Stimulated activated CD4-positive, alpha-beta T cell treated with anti-CD3 and anti-CD28 coated beads, Interleukin-1b, Interleukin-23, amount 100 ng/mL, for 1 hour (primary cell): ENCODE measurements at places on chromosomes 2 and 18.

DNA sequence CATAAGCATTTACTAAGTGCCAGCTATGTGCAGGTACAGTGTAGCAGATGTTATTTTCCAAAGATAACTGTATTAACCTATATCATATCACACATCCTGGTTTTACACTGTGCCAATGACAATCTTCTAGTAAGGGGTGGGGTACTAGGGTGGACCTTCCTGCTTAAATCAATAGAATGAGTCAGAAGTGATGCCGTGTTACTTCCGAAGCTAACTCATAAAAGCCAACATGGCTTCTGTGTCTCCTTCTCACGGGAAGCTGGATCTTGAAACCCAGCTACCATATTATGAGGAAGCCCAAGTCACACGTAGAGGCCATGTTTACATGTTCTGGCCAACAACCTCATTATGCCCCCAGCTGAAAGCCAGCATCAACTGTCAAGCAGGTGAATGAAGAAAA lies 59.1 kb downstream of the MRPL33 start:
- no peak for DNase-seq

- no peak for DNase-seq
Observed at GRCh38 chr18:75086494-75087034, 122.4 kb downstream of the PTGR3 start.

- no peak for DNase-seq
Observed at GRCh38 chr2:175007510-175007909, 2.3 kb upstream of the CHN1 start.

GRCh38 chr2:239793086-239793485 lies 232.1 kb downstream of the NDUFA10 start:
- no peak for DNase-seq

DNA sequence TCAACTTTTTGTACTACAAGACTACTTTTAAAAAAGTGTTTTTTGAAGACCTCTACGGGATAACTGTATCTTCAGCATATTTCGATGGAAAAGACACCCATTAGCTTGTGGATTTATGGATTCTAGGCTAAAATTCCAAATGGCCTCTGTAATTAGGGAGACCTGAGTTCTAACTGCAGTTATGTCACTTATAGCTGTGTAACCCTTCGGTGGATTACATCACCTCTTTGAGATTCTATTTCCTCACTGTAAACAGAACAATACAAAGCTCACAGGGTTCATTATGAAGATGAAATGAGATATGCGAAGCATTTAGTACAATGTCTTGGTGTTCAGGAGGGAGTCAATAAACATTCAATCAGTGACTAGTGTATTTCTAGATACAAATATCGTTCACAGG lies 24.2 kb downstream of the LMAN2L start:
- no peak for DNase-seq
